HFFc6 (cell line): ENCODE measurements at places on chromosomes 12 and 14. TPM values are rescaled to one million over a fixed set of nuclear protein-coding genes. Genes with fewer than 3 reads are reported as not detected.

ZNF385A gene
- 4.4 to 5.6 TPM (median 4.6 TPM) in 3 replicates for total RNA-seq

PTPRO gene
- total RNA-seq, result 0.08 to 0.27 TPM in 2 of 3 replicates, not detected in the other

TAS2R46 gene
- total RNA-seq, result 0.26 TPM in 1 of 3 replicates, not detected in the others

PSME1 gene
- total RNA-seq, result 89.8 to 120 TPM (median 92.0 TPM) in 3 replicates

C1QL4 gene
- total RNA-seq, result 0.18 to 0.37 TPM in 2 of 3 replicates, not detected in the other

CLEC1B gene
- total RNA-seq, result not detected in 2 replicates

RASSF8 gene
- 70.6 to 84.5 TPM (median 83.8 TPM) in 3 replicates for total RNA-seq

AICDA gene
- total RNA-seq, result not detected in 2 replicates

KIF5A gene
- 1.4 to 1.6 TPM (median 1.4 TPM) in 3 replicates for total RNA-seq

SYCP3 gene
- total RNA-seq, result not detected in 3 replicates

MIPOL1 gene
- 6.1 and 6.5 TPM in 2 replicates for total RNA-seq

IFNG-AS1 gene
- not detected in 3 replicates for total RNA-seq

RD3L gene
- not detected in 3 replicates for total RNA-seq

PIANP gene
- 2.6 to 2.9 TPM (median 2.6 TPM) in 3 replicates for total RNA-seq

LRP1-AS gene
- not detected in 3 replicates for total RNA-seq

MAP3K9 gene
- total RNA-seq, result 0.18 to 0.30 TPM (median 0.29 TPM) in 3 replicates

CATSPERB gene
- total RNA-seq, result not detected in 3 replicates

TRPV4 gene
- 2.2 to 2.3 TPM (median 2.2 TPM) in 3 replicates for total RNA-seq

EXD2 gene
- 14.2 to 16.0 TPM (median 15.2 TPM) in 3 replicates for total RNA-seq

C14orf180 gene
- total RNA-seq, result not detected in 3 replicates

SOAT2 gene
- 0.15 to 0.32 TPM (median 0.23 TPM) in 3 replicates for total RNA-seq

ANO2 gene
- 0.51 TPM in 1 of 3 replicates, not detected in the others for total RNA-seq

SIX1 gene
- 5.1 to 5.4 TPM (median 5.1 TPM) in 3 replicates for total RNA-seq

CDK17 gene
- 21.7 to 28.1 TPM (median 25.6 TPM) in 3 replicates for total RNA-seq

SERPINA1 gene
- total RNA-seq, result not detected in 3 replicates

PRR13 gene
- 132 to 170 TPM (median 153 TPM) in 3 replicates for total RNA-seq

OR6C2 gene
- not detected in 3 replicates for total RNA-seq

LRTM2 gene
- total RNA-seq, result not detected in 3 replicates

ABHD12B gene
- not detected in 3 replicates for total RNA-seq

TEX52 gene
- total RNA-seq, result not detected in 3 replicates

SRSF5 gene
- total RNA-seq, result 173 to 182 TPM (median 178 TPM) in 3 replicates
